ENCODE measurements at places on chromosomes 16 and 17.

GRCh38 chr16:75256059-75256571, 4.7 kb upstream of the BCAR1 start:
- no peak for DNase-seq

GRCh38 chr17:17119533-17119932, 77.3 kb downstream of the MPRIP start:
- peak; percentile 69 for DNase-seq

DNA sequence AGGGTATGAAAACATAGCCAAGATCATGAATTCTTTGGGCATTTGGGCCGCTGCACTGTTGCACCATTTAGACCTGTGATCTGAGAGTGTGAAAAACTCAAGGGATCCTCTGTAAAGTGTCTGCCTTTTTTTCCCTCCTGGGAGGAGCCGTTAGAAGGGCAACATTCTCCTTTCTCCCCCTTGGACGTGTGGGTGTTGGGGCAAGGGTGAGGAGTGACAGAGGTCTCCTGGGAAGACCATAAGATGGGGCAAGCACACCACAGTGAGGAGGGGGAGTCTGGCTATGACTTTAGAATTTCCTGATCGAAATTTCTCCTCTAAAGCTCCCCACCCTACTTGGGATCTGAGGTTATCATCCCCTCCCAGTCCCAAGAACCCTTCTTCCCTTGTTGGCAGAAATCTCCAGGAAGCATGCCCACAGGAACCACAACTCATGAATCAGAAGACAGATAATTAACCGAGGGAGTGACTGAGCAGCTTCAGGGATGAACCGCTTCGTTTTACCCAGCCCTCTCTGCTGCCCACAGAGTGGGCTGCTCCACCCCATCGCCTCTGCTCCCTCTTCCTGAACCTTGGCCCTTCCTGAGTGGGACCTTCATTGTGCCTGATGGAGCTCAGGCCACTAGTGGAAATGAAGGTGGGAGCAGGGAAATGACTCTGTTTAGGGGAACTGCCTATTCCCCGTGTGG, 4.2 kb downstream of the ITGB3 start:
- no peak for DNase-seq

DNA sequence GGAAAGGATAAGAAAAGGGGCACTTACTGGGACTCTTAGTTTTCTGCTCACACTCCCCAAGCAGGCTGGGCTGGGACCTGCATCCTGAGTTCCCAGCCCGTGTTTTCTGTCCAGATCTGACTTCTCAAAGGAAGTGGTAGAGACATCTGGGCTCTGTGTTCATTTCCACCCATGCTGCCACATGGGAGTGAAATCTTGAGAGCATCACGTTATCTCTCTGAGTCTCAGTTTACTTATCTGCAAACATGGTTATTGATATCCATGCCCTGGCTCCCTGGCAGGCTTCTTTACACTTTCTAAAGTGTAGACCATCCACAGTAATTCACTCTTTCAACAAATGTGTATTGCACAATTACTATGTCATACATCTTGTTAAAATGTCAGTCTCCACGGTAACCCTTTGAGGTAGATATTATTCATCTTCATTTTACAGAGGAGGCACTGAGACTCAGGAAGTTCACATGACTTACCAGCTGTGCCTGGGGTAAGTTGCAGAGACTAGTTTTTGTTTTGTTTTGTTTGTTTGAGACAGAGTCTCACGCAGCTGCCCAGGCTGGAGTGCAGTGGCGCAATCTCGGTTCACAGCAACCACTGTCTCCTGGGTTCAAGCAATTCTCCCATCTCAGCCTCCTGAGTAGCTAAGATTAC, 3.4 kb downstream of the ZNF688 start:
- peak; percentile 38 for DNase-seq

- no peak for DNase-seq
Measured at GRCh38 chr16:19400711-19401110, 17.0 kb upstream of the TMC5 start.

GRCh38 chr17:76452127-76452659, 759 bp downstream of the UBE2O start:
- DNase-seq = peak; percentile 13

- no peak for DNase-seq
Measured at GRCh38 chr17:59026176-59026939, 80.3 kb downstream of the TRIM37 start.

- DNase-seq = no peak
Measured at GRCh38 chr16:20084624-20085226, 11.0 kb upstream of the GPR139 start.

DNA sequence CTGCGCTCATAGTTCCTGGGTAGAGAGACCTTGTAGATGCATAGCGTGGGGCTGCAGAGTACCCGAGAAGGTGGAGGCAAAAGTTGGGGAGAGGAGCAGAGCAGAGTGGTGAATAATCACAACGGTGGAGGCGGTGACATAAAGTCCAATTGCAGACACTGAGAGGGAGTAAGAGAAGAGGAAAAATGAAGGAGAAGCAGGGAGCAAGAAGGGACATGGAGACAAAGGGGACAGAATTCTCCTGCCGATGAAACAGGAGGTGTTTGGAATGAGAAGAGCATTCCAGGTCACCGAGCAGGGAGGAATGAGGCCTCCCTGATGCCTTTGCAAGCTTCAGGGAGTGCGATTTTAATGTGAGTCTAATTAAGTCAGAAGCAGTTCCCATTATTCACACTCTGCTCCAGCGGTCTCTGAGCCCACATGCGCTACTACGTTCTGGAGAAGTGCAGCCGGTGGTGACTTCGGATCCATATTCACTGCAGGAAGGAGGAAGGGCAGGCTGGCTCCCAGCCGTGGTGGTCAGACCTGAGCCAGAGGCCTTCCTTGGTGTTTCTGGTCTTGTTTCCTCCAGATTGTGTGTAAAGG, 108.0 kb upstream of the DNAH9 start:
- DNase-seq = no peak

DNA sequence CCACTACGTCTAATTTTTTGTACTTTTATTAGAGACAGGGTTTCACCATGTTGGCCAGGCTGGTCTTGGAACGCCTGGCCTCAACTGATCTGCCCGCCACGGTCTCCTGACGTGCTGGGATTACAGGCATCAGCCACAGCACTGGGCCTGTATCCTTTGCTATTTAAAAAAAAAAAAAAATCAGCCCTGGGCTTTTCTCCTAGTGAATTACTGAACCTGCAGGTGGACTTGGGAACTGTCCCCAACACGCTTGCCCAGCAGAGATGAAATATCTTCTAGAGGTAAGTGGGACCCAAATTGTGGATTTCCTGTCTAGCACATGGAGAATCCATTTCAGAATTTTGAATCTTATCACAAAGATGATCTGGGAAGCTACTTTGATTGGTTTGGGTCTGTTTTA, 14.8 kb downstream of the CNOT1 start:
- no peak for DNase-seq

DNA sequence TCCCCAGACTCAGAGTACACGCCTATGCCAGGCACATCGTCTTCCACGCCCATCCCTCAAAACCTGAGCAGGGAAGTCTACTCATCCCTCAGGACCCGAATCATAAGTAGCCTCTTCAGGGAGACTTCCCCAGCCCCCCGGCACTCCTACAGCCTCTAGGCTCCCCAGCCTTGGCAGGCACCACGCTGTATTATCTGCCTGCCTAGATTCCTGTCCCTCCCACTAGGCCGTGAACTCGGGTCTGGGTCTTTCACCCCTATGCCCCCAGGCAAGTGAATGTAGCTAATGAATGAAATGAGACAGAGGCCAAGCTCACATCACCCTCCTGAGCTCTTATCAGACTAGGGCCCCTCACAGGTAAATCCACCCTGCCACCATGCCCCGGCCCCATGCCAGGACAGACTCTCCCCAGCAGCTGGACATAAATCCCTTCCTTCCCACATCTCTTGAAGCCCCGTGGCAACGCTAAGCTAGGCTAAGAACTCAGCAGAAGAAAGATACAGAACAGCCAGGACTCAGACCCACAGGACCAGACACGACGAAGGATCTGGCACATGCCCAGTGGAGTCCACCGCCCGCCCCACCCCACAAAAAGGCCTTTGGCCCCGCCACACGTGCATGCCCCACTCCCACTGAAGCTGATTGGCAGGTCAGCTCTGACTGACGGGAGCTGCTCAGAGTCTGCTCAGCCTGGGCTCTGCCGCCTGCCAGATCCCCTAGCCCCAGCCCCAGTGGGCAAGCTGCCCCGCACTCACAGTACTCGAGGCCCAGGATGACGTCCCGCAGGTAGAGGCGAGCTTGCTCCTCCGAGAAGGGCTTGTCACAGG, 13.0 kb downstream of the CAMKK1 start:
- no peak for DNase-seq

DNA sequence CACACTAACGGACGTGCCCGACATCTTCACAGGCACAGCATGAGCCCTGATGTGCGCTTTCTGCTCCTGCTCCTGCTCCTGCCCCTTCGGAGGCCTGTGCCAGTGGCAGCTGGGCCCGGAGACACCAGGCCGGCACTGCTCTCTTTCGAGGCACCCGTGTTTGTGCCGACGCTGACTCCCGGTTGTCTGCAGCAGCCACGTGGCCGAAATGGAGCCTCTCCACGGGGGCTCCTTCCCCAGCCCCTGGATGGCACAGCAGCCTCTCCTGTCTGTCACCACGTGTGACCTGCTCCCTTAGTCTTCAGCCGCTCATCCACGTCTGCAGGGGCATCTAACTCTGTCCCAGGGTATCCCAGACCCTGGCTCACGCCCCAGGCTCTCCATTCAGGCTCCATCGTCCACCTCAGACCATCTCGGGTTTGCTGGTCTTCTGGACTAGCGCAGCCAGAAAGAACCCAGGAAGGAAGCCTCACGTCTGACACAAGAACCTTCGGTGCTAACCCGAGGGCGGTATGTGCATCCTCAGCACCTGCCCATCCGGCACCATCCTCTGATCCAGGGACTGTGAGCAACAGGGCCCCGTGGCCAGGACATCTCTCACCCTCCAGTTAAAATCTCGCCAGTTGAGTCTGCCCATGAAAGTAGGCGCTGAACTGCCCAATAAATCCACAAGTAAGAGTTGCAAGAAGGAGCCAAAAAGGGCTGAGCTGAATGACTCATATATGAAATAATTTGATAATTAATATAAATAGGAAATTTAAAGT, 4.2 kb upstream of the RPH3AL start:
- no peak for DNase-seq

GRCh38 chr16:54437401-54437800, 150.8 kb upstream of the IRX3 start:
- no peak for DNase-seq

DNA sequence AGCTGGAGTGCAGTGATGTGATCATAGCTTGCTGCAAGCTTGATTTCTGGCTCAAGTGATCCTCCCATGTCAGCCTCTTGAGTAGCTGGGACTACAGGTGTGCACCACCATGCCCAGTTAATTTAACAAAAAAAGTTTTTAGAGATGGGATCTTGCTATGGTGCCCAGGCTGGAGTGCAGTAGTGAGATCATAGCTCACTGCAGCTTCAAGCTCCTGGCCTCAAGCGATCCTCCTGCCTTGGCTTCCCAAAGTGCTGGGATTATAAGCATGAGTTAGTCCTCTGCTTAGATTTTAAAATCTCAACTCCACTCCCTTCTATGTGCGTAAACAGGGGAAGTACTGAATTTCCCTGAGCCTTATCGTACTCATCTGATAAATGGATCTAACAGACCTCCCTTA, 6.3 kb downstream of the RABEP2 start:
- DNase-seq = no peak

DNA sequence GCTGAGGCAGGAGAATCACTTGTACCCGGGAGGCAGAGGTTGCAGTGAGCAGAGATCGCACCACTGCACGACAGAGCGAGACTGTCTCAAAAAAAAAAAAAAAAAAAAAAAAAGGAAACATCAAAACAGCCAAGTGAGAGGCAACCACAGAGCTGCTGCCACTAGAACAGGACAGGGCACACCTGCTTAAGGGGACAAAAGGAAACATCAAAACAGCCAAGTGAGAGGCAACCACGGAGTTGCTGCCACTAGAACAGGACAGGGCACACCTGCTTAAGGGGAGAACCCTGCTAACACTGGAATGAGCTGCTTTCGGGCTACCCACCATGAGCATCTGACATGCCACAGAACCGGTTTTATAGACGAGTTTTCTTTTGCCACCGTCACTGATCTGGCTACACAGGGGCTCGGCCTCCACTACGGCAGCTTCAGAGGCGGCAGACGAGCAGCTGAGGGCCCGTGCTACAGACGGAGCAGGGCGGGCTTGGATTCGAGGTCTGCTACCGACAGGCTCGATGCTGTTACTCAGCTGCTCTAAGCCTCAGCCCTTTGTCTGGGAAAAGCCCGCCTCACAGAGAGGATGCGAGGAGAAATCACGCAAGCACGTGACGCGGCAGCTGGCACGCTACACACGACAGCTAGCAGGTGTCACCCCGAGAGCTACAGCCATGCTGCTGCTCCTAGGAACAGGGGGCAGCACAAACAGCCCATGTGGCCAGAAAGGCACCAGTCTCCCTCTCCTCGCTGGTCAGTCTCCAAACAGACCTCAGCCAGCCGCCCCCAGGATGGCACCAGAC, 2.0 kb downstream of the P4HB start:
- DNase-seq = no peak

DNA sequence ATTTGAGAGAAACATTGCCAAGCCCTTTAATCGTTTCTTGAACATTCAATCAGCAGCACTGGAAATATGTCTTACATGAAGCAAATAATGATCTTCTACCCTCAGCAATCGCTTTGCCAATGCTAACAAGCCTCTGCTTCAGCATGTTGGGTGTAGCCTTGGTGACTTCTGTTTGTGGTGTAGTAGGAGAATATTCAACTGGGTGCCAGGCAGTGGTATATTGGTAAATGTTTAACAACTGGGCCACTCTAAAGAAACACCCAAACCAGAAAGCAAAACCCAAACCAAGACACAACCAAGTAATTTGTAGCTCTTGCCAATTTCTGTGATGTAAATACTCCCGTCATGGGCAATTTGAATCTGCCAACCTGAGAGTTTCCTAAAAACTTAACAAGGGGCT, 9.7 kb downstream of the CDH13 start:
- DNase-seq = no peak

- no peak for DNase-seq
Measured at GRCh38 chr17:64152428-64153125, 22.6 kb upstream of the ERN1 start.

DNA sequence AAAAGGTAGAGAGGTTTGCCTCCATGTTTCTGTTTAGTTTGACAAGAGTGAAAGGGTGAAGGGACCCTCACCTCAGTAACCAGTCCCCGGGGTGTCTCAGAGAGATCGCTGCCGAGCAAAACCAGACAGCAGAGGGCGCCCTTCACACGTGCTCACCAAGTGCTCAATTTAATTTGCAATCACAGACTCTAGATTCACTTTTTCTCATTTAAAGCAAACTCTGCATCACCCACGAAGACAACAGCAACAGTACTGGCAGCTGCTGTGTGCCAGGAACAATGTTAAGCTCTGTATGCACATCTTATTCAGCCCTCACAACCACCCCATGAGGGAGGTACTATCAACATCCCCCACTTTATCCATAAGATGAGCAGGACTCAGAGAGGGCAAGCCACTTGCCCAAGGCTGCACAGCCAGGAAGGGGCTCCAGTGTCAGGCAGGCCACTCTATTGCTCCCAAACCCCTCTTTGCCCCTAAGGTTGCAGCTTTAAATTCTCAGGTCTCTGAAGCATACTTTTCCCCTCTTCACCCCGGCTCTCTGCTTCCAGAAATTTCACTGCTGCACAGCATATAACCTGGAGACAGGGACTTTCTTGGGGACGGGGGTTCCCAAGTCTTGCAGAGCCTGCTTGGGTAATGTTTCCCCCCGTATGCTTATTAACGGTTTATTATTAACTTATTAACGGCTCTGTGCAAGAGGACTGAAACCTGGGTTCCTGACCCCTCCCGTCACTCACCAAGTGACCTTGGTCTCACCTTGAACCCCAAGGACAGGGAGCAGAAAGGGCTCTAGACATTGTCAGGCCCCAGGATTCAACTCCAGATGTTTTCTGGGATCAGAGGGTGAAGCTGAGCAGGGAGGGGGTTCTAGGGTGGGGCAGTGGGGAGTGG, 70.9 kb downstream of the CNGB1 start:
- DNase-seq = peak; percentile 83

GRCh38 chr16:53297477-53297876, 136.8 kb upstream of the RBL2 start:
- no peak for DNase-seq

Data from activated CD4-positive, alpha-beta T cell treated with anti-CD3 and anti-CD28 coated beads, Interleukin-2, amount 50 U/mL, for 48 hours (primary cell).